ENCODE measurements at places on chromosomes 13 and 19.

DNA sequence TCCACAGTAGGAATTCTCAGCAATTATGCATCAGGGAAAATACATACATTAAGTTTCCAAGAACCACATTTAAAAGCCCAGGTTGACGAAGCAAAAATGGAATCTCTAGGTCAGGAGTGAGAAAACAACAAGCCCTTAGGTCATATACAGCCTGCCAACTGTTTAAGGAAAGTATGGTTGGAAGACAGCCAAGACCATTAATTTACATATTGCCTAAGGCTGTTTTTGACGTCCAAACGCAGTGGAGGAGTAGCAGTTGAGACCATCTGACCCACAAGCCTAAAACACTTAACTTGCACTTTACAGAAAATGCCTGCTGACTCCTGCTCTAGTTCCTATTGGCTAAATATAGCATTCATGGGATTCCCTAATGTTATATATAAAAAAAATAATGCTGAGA is 299.0 kb downstream of the ITGBL1 start:
- DNase-seq, result no peak

- DNase-seq, result no peak
Measured at GRCh38 chr13:109873351-109874123, 87.2 kb upstream of the IRS2 start.

GRCh38 chr13:90868321-90868920 is 479.1 kb upstream of the MIR17HG start:
- no peak for DNase-seq

DNA sequence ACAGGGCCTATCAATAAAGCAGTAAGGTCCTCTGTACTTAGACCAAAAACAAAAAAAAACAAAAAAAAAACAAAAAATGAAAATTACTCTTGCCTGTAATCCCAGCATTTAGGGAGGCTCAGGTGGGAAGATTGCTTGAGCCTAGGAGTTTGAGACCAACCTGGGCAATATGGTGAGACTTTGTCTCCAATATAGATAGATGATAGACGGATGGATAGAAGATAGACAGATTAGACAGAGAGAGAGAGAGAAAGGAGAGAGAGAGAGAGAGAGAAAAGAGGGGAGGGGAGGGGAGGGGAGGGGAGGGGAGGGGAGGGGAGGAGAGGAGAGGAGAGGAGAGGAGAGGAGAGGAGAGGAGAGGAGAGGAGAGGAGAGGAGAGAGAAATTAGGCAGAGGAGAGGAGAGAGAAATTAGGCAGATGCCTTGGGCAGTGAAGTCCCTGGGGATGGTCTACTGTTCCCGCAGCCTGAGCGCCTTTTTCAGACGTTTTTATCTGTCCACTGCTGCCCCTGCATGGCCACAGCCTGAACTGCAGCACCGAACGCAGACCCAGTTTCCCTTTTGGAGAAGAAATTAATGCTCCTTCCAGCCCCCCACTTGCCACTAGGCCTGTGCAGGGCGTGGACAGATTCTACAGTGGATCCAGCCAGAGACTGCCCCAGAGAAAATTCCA is 9.8 kb upstream of the ZNF627 start:
- DNase-seq, result no peak

DNA sequence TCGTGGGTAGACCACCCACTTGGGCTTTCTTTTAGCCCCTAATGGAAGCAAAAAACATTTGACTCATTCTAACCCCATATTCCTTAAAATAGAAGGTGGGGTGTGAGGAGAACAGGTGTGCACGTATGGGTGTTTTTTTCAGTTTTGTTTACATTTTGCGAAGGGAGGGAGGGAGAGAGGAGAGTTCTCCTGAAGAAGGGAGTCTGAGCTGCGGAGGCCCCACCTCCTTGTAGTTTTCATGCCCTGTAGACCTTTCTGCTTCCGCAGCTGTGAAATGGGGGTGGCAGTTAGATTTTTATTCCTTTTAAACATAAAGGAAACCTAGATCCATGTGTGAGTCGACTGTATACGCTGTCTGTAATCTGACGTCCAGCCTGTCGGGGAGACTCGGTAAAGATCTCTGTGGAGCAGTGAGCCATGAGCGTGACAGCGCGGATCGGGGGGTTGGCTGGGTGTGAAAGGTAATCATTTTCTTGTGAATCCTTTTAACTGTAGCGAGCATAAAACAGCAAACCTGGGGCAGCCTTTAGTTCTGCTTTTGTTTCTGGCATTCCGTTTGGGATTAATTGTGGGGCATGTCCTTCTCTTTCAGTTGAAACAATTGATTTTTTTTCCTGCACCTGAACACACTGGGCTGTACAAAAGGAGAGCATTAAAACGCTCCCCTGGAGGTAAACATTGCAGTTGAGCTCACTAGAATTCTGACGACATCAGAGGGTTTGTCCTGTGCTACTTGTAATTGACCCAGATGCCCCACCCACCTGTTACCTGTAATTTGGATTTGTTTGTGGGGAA is 2.3 kb downstream of the UPF1 start:
- DNase-seq, result no peak

Measured in GM04503 (cell line).